Activated B cell treated with CpG ODN at 0.5 μM for 24 hours (primary cell): ENCODE measurements at places on chromosomes 7 and 10. TPM values are rescaled to one million over a fixed set of nuclear protein-coding genes. Genes with fewer than 3 reads are reported as not detected.

- DNase-seq: no peak
Measured at GRCh38 chr10:43238462-43238861, 28.4 kb downstream of the RASGEF1A start.

DNA sequence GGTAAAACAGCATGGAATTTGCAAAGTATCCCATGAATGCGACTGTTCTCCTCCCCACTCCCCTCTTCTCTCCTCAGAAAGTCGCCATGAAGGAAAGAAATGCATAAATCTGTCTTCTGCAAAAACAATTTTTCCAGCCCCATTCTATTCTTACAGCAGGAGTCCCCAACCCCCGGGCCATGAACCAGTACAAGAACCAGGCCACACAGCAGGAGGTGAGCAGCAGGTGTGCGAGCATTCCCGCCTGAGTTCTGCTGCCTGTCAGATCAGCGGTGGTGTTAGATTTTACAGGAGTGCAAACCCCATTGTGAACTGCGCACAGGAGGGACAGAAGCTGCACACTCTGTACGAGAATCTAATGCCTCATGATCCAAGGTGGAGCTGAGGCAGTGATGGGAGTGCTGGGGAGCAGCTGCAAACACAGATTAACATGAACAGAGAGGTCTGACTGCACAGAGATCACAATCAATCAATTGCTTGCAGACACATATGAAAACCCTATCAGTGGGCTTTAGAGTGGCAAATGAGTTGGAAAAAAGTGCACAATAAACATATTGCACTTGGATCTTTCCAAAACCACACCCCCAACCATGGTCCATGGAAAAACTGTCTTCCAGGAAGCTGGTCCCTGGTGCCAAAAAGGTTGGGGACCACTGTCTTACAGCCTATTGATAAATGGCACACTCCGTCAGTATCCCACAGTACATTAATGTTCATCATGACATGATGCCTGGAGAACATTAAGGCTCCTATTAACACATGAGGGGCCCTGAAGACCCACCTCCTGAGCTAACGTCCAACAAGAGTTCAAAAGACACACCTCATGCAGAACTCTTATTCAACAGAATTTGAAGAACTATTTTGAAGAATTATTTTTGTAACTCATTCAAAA, 205.0 kb downstream of the PTPRN2 start:
- DNase-seq: no peak

- no peak for DNase-seq
Measured at GRCh38 chr10:62749093-62749683, 55.3 kb upstream of the ADO start.

DNA sequence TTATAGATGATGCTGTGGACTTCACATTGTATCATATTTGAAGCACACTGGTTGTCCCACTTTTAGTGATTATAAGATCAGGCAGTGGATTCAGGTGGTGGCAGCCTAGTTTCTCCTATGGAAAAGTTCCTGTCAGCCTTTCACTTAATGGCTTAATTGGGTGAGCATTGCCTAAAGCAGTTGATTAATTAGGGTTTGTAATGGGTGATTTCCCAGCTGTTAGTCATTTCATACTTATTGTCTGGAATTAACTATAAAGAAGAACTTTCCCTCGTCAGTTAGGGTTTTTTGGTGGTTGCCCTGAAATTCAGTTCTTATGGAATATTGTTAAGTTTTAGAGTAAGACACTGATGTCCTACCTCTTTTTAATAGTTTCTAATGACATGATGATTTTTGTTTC, 78.8 kb downstream of the SLC25A40 start:
- DNase-seq: no peak

The OR2A12 gene
- not detected in 2 replicates for total RNA-seq

The ELFN1 gene
- not detected in 2 replicates for total RNA-seq
